ENCODE measurements at places on chromosomes 5 and 9.
A peak's percentile ranks its signal among the peaks of the same experiment; 100 is the strongest.

DNA sequence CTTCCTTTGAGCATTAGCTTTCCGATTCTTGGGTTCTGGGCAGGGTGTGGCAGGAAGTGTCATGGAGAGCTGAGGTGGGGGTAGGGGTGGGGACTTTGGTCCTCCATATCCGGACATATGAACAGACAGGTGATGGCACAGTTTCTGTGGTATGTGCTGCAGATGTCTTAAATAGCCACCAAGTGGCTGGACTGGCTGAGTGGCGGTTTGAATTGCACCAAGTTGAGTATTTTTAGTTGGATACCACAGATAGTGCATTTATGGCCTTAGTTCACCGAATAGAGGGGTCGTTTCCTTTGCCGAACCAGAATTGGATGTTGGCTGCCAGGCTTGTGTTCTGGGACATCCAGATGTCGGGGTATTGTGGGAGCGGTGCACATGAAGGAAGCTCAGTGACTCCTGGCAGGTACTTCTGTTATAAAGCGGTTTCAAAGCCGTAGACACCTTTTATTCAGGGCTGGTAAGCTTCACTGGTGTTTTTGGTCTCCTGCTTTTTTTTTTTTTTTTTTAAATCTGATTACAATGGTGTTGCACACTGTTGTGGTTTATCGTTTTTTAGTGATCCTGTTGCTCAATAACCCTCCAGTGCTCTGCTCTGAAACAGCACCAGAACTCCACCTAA is 15.1 kb upstream of the TNFAIP8 start:
- DNase-seq, result no peak

GRCh38 chr5:15798006-15798405 is 298.0 kb downstream of the FBXL7 start:
- no peak for DNase-seq

DNA sequence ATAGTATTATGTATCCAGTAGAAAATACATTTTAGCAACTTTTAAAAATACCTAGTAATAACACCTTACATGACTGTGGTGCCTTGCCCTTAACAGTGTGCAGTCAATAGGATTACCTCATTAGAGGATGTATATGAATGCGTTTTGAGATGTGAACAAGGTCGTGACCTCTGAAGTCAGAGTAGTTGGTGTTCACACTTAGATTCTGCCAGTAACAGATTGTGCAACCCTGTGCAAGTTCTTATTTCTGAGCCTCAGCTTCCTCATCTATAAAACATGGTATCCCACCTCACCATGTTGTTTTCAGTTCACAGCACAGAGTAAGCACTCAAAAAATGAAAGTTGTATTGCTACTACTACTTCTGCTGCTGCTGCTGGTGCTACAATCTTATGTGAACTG is 347.3 kb downstream of the KDM4C start:
- DNase-seq, result no peak

DNA sequence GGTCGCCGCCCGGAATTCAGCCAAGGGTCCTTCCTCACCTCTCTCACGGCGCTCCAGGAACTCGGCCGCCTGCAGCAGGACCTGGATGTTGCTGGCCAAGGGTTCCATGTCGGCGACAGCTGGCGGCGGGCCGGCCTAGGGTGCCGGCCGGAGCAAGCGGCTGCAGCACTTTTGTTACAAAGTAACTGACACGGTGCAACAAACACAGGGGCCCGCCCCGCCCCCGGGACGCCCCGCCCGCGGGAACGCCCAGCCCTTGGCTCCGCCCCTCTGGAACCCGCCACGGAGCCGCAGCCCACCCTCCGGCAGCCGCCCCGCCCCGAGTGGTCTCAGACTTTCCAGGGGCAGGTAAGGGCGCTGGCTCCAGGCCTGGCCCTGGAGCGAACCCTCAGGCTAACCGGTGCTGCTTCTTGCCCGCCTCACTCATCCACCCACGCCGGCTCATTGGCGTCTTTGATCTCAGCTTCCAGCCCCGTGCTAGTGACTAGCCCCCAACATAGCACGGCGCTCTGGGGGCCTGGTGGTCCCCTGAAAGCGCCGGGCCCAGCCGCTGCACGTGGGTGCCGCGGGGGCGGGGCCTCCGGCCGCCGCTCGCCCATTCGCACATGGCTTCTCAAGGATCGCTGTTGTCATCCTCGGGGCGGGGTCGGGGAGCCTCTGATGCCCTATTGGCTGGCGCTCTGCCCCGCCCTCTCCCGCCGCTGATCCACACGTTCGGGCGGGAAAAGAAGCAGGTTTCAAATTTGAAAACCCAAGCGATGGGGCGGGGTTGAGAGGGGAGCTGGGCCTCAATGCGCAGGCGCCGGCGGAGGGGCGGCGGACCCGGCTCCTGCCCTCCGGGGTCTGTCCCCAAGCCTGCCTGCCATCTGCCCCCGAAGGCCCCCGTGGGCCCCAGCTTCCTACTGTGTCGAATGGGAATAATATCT is at the start of gene MXD3:
MXD3 (minus strand) TSS at position 176 of the 926 bp plus-strand sequence; CDS start at position 108, 68 bp downstream.
- peak; percentile 96 for DNase-seq

DNA sequence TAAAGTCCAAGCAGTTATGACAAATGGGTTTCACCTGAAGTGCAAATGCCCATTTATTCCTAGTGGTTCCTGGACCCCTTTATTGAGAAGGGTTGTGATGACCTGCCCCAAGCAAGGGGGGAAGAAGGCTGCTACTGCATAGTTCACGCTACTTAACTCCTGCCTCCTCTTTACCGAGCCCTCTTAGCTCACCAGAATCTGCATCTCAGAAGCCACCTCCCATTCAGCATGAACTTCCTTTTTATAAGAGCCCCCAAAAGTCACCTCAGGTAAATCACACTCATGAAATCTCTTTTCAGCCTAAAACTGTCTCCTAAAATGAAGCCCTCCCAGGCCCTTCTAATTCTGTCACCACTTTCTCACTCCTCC is 26.6 kb upstream of the C9orf72 start:
- DNase-seq, result no peak

DNA sequence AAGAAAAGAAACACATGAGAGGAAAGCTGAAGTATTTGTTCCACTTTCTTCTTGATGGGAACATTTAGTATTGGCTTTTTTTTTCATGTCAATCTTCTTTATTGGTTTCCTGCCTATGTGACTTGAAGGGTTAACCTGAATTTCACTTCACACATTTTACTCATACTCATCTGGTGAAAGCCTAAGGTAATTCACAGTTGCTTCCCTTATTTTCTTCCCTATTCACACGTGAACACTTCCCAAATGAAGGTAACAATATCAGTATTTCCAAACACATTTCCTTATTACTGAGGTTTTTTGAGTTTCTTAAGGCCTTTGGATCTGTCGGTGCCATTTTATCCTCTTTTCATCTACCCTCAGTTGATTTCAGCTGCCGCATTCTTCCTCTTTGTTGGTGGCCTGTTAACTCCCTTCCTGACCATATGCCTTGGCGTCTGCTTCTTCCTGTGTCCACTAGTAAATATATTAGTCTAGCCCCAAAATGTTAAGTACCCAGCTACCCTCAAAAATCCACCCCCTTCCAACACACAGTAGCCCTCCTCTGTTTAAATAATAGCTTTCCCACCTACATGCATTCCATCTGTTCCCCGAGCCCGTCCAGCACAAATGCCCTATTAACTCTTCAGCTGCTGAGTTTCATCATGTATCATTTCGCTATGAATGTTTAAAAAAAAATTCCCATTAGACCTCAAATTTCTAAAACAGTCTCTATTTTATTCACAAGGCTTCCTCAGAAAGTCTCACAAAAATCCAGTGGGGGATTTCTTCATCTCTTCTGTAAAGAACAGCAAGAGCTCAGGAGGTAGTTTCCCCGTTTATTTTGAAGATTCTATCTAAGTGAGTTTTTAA is 97.3 kb downstream of the USP20 start:
- peak; percentile 32 for DNase-seq

DNA sequence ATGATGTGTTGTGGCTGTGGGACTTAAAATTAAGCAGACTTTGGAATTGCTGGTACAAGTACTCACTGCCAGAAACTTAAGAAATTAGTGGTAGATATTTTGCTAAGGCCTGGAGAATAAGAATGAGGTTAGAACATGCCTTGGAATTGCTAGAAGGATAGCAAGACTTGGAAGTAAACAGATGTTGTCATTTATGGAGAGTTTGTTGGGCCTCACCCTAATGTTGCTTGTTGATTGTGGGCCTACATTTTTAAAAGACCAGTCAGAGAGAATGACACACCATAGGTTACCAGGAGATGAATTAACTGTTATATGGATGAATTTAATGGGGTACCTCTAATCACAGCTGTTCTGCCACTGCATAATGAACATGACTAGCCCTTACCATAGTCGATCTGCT is 120.1 kb upstream of the GAS1 start:
- no peak for DNase-seq

DNA sequence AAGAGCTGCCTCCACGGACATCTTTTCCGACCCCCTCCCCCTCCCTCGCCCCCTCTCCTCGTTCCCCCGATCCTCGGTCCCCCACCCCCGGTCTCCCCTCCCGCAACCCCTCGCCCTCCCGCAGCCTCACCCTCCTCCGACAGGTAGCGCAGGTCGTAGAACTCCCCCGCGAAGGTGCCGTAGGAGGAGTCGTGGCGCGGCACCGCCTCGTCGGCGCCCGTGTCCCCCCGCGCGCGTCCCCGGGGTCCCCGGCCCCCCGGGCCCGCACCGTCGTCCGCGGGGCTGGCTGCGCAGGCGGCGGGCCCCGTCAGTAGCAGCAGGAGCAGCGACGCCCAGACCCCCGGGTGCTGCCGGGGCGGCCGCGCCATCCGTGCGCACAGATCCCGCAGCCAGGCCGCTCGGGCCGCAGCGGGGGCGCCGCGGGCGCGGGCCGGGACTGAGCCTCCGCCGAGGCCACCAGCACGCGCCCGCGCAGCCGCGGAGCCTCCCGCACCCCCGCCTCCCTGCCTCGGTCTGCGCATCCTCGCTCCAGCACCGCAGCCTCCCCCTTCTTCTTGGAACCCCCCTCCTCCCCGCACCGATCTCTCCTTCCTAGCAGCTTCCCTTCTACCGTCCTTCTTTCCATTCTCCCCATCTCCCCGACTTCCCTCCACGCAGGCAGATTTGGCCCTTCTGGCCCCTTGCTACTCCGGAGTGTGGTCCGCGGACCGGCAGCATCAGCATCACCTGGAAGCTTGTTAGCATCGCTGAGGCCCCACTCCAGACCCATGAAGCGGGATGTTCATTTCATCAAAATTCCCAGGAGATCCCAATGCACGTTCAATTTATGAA is at the start of gene FRRS1L:
FRRS1L (minus strand) TSS at position 479 of the 831 bp plus-strand sequence; CDS start at position 368, 111 bp downstream.
- DNase-seq, result no peak

- no peak for DNase-seq
Observed at GRCh38 chr5:55777332-55777731, 39.5 kb downstream of the DDX4 start.

GRCh38 chr5:17256839-17257238 is 39.4 kb downstream of the BASP1 start:
- no peak for DNase-seq

DNA sequence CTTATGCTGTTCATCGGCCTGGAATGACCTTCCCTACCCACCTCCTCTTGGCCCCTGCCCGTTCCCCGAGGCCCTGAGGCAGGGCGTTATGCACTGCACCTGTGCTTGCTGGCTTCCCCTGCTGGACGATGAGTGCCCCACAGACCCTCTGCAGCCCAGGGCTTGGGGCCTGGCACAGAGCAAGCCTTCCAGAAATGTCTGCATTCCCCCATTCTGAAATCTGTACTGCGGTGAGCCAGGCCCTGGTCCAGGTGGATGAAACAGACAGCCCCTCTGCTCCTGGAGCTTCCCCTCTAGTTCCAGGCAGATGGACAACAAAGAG is 35.0 kb downstream of the UNC5A start:
- DNase-seq, result no peak

DNA sequence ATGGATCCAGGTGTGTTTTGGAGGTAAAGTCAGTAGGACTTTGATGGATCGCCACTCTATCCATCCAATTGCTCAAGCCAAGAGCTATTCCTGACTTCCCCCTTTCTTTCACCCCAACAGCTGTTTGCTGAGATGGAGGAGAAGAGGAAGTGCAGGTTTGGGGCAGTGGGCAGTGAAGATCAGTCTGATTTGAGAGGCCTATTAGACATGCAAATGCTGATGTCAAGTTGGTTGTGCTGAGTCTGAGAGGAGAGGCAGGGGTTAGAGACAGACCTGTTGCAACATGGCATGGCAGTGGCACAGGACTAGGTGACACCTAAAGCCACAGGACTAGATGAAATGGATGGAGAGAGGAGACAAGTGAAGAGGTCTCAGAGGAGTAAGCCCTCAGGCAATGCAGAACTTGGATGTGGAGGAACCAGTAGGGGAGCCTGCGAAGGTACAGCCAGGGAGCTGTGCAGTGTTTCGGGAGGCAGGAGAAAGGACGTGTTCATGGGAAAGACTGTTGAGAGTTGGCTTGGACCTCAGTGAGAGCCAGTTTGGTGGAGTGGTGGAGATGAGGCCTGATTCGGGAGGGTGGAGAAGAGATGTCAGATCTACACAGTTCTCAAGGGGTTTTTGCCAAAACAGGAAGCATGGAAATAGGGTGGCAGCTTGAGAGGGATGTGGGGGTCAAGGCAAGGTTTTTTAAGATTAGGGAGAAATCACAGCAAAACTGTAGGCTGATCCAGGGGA is 175.0 kb downstream of the MACROH2A1 start:
- no peak for DNase-seq

DNA sequence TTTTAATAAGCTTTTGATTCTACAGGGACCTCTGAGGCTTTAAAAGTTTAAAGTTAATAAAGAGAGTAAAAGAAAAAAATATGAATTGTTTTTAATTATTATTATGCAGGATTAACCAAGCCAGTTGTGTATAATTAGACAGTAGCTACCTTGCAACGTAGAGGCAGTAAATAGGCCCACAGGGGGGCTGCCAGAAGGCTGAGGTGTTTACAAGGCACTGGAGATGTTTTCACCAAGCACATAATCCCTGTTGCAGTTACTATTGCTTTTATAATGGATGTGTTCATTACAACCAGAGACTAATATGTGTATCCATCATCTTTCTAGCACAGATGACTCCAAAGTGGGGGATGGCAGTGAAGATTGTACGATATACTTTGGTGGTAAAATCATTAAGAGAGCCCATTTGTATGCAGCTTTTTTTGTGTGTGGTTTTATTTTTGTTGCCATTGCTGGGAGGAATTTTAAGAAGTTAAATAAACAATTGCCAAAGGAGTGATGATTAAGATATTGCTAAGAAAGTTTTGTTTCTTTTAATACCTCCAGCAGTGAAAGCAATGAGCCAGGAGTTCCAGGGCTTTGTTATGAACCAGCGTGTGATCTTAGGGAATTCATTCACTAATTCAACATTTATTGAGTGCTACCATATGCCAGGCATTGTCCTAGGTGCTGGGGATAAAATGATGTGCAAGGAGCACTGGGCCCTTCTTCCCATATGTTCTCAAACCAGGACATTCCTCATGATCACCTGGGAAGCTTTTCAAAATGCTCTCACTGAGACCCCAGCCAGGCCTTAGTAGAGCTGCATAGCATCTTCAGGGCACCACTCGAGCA is 138.7 kb upstream of the EFNA5 start:
- peak; percentile 64 for DNase-seq

- no peak for DNase-seq
Observed at GRCh38 chr5:29042152-29042551, 2003.8 kb upstream of the CDH9 start.
